ENCODE measurements at places on chromosomes 6 and 20.

DNA sequence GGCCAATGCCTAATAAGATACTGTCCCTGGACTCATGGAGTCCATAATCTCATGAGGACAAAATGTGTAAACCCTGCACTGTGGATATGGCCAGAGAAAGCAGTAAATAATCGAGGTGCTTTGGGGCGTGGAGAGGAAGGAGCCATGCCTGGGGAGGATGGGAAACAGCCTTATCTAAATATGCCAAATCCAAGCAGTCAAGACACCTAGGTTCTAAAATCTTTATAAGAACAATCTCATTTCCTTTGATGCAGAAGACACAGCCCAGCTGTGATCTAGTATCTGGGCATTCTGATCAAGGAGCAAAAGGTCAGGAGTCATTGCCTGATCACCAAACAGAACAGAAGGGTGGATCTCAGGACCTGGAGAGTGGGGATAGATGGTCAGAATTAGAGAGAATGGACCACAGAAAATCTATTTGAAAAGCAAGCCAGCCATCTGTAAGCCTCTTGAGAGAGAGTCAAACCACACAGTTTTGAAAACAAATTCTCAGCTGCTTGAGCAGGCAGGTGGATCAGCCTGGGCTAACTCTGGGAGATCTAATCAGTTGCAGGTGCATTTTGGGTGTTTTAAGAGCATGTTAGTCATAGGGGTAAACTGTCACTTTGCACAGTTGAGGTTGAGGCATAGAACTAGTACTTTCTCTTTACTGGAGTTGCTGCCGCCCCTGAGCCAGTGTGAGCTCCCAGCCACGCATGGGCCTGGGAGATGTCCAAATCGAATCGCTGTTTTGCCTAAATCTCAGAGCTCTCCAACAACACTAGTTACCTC is 130.8 kb upstream of the TNFAIP3 start:
- ATAC-seq: no peak

DNA sequence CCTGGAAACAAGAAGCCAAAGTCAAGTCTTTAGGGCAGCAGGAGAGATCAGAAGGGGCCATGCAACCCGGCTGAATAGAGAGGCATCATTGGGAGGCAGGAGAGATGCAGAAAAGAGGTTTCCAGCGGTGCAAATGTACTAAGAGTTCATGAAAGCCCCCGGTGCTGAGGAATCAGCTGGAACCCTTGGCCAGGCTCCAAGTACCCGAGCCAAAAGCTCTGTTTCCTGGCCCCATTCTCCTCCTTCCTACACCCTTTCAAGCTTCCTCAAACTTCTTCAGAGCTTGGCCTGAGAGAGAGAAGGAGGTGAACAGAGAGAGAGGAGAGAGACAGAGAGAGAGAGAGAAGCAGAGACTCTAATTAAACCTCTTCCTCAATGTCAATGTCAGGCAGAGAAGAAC is 433.5 kb downstream of the PRKN start:
- ATAC-seq: no peak

GRCh38 chr6:75419416-75419815 is 74.2 kb downstream of the FILIP1 start:
- no peak for ATAC-seq

DNA sequence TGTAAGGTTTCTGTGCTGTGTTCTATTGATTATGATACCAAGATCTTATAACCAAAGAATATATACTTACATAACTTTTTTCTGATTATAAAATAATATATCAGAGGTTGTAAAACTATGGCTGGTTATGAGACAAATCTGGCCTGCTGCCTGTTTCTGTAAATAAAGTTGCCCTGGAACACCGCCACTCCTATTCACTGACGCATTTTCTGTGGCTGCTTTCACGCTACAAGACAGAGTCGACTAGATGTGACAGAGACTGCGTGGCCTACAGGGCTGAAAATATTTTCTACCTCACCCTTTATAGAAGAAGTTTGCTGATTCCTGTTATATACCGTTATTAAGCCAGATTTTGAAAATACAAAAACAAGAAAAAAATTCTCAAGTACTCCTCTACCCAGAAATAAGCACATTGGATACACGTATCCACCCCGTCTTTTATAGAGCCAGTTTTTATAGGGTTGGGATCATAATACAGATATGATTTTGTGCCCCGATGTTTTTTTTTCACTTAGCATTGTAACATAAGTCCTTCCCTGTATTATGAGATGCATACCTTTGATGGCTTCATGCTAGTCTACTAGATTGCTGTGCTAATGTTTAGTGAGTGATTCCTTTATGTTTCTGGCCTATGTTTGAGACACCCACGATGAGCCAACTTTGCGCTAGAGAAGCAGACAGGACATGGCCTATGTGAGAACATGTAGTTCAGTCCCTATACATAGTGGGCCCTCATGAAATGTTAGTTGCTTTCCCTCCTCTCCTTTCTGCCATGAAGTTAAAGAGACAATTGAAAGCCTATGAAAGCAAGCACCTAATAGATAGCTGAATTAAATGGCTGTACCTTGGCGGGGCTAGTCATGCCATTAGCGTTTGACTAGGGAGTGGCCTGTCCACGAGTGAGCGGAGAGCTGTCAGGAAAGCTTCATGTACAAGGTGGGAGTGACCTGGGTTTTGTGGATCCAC is 98.1 kb upstream of the KCNK16 start:
- ATAC-seq: no peak

GRCh38 chr6:77678048-77678447 is 25.2 kb downstream of the MEI4 start:
- no peak for ATAC-seq

All from motor neuron (in vitro differentiated cells).